ENCODE measurements at places on chromosomes 2 and 18.

DNA sequence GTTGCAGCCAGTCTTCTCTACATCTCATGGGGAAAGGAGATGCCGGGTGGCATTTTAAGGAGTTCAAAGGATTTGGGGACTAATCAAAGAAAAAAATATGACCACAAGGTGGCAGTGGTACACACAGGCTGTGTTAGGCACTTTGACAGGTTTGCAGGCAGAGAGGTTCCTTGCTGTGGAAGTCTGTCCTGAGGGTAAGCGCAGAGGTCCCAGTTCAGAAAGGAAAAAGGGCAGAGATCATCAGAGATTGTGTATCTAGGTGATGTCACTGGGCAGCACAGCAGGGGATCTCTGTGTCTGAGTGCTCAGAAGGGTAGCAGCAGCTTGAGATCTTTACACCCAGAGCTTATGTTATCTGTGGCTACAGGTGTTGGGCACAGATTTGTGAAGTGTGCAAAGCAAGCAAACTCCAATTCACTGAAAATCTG is 231.4 kb downstream of the LRRTM1 start:
- no peak for DNase-seq

DNA sequence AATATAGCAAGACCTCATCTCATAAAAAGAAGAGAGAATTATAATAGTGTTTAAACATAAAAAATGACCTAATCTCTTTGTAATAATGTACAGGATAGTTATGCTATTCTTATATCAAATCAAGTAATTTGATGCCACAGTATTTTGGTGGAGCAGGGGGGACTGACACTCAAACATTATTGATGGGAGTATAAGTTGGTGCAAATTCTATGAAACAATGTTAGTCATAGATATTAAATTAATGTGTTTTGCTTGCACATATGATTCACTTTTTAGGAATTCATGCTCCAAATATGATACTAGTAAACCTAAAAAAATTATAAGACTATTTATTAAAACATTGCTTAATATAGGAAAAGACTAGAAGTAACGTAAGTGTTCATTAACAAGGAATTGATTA is 256.1 kb upstream of the SYT4 start:
- no peak for DNase-seq

DNA sequence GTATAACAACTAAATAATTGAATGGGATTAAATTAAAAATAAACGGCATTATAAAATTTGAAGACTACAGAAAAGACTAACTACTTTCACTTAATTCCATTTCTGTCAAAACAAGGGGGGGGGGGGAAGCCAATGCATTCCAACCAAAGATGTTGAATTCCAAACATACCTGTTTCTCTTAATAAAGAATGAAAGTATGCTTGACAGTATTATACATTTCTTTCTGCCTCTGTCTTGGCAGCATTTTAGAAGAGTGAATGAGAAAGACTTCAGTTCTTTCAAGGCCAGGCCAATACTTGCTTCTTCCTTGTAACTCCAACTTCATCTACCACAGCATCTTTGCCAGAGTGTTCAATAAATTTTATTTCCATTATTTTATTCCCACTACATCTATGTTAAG is 65.9 kb downstream of the PDE11A start:
- DNase-seq: no peak

DNA sequence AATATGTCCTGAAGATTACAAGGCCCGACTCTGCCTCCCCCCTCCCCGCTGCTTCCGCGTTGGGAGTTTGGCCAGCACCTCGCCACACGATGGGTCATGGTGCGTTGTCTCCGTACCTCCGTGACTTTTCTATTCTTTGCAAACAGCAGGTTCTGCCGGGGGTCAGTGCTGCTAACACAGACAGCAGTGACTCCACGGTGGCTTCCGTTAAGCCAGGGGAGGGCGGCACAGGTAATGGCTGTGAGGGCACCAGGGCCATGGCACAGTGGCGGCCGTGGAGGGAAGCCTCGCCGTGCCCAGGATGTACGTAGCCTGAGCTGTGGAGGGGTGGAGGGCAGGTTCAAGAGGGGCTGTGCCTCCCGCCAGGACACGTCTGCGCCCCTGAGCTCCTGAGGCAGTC is 115.5 kb downstream of the NFATC1 start:
- no peak for DNase-seq

DNA sequence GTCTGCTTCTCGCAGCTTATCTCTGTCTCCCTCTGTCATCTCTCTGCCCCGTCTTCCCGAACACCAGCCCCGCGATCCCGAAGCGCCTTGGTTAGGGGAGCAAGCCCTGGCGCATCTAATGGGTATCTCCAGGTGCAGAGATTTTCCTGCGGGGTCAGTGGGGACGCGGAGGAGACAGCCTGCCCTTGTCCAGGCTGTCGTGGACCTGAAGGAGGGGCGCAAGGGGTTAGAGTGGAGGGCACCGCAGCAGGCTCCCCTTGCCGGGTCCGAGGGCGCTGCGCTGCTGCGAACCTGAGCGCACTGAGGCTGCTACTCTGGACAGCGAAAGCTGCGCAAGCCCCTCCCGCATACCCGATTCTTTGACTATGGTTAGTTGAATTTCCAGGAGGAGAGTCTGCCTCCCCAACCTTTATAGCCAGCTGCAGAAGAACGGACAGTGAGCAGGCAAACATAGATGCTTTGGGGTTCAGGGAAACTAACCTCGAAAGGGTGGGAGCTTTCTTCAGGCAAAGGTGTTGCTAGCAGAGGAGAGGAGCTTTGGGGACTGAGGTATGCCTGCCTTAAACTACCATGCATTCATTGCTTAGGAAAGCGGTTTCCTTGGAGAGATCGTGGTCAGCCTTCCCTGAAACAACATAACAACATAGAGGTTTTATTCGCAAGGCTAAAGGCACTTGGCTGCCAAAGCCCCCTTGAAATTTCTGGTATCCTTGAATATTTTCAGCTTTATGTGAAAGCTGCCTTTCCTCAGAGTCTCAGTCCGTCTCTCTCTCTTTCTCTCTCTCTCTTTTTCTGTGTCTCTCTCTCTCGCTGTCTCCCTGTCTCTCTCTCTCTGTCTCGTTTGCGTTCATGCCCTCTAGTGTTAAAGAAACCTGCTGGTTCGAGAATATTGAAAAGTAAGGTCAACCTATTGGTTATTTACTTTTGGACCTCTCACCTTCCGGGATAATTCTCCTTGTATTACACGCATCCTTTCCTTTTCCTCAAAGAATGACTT is 1.6 kb downstream of the GALNT13 start:
- DNase-seq: no peak

GRCh38 chr2:23607925-23608324 is 222.9 kb downstream of the KLHL29 start:
- DNase-seq: no peak

GRCh38 chr2:29068513-29068912 is 5.8 kb downstream of the PCARE start:
- no peak for DNase-seq

GRCh38 chr18:79573921-79574491 is 105.6 kb upstream of the CTDP1 start:
- DNase-seq: no peak

Data from GM04503 (cell line).